DND-41 (cell line): ENCODE measurements at places on chromosomes 12 and 14.

- DNase-seq = no peak
Observed at GRCh38 chr12:51270951-51271518, 820 bp upstream of the SMAGP start.

- no peak for DNase-seq
Observed at GRCh38 chr12:52084491-52085231, 5.2 kb downstream of the SMIM41 start.

DNA sequence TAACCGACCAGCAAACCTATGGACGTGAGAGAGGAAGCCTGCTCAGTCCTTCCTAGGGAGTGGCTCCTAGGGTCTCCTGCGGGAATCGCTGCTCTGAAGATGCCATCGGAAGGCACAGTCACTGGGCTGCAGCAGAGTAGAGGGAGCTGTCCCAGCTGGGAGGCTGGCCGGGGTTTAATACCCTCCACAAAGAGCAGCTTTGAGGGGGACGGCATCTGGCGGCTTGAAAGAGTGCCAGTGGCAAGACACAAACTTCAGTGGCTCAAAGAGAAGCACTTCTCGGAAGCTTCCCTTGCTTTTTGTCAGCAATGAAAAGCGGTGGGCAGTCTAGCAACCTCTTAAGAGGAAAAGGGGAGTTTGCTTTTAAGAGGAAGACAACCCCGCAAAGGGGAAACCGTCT is 114.6 kb downstream of the TMEM132C start:
- DNase-seq = no peak

- DNase-seq = no peak
Observed at GRCh38 chr12:128726886-128727285, 96.9 kb downstream of the SLC15A4 start.

- no peak for DNase-seq
Observed at GRCh38 chr12:89731614-89732013, 23.0 kb upstream of the ATP2B1 start.

- DNase-seq = no peak
Observed at GRCh38 chr12:42130672-42131402, 13.8 kb downstream of the GXYLT1 start.

DNA sequence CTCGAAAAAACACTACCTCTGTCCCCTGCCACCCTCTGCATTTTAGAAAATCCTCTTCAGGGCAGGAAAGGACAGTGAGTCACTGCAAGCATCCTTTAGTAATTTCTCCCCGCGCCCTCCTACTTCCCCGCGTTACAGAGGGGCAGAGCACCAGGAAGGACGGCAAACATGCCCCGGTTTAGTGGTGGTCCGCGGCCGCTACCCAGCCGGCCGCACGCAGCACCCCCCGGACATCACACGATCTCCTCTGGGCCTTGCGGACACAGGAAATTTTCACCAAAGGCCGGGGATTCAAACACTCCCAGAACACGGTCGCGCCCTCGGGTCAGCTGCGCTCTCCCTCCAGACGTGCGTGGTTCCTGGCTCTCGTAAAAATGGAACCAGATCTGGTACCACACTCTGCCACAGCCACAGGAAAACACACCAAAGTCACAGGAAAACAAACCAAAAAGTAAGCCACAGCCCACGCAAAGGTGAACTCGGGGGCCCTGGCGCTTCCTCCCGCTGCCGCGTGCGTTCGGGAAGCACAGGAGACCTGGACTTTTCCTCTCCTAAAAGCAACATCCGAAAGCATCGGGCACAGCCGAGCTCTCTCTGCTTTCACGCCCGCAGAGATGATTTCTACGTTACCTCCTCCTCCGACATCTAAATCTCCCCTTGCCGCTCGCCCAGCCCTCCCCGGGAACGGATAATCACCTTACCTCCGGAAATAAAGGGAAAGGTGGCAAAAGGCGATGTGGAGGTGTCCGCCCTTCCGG is 839 bp downstream of the SLC38A1 start:
- DNase-seq = peak; percentile 24

- DNase-seq = no peak
Observed at GRCh38 chr14:74414403-74415114, 11.5 kb downstream of the SYNDIG1L start.

- no peak for DNase-seq
Observed at GRCh38 chr14:94571950-94572349, 9.3 kb upstream of the SERPINA5 start.

DNA sequence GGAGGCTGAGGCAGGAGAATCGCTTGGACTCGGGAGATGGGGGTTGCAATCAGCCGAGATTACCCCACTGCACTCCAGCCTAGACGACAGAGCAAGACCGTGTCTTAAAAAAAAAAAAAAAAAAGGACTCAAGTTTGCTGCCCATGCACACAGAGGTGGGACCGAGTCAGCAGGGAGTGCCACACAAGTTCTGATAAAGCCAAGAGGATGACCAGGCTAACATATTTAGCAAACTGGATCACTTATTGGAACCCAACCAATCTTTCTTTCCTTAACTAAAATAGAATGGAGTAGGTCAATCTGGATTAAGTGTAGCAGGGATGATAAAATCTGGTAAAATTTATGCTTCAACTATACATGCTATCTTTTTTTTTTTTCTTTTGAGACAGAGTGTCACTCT is 190.4 kb upstream of the FOXN3 start:
- DNase-seq = no peak

DNA sequence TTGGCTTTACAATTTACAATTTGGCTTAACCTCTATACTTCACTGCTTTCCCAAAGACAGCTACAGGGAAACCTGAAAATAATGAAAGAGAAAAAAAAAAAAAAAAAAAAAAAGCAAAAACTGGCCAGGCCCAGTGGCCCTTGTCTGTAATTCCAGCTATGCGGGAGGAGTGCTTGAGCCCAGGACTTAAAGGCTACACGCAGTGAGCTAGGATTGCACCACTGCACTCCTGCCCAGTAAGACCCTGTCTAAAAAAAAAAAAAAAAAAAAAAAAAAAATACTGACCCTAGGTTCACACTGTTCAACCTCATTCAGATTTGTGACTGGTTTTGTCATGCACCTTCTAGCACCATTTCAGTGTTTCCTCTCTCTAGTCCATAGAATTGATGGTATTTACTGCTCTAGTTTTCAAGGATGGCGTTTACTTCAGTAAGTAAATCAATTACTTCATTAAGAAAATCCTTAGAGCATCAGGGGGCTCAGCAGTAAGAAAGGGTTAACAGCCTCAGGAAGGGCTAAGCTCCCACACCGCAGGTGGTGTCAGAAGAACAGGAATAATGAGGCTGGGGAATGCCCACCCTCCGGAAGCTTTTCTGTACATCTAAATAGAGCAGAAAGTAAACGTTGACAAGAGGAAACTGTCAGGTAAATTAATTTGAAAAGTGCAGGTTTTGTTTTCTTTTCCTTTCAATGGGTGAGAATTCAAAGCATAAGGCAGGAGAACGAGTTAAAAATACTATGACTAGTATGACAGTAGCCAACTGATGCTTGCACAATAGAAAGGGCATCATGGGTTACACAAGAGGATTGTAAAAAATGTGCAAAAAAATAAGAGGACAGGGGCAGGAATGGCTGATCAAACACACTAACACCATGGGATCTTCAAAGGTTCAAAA is 115.0 kb upstream of the MDM1 start:
- no peak for DNase-seq

DNA sequence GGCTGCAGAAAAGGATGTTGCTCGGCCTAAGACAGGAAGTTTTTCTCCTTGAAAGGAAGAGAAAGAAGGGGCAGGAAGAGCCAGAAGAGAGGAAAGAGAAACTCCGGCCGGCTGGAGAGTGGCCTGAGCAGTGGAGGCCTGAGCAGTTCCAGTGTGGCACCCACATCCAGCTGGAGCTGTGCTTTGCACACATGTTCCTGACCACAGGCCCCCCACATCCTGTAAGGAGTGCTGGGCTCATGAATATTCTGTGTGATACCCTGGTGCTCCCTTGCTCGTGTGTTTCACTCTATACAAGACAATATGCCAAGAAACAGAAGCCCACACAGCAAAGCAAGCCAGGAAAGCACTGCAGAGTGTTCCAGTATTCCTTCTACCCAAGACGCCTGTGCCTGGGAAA is 27.1 kb downstream of the POLE start:
- DNase-seq = no peak

- DNase-seq = no peak
Observed at GRCh38 chr14:76770521-76771436, 9.5 kb downstream of the VASH1 start.

DNA sequence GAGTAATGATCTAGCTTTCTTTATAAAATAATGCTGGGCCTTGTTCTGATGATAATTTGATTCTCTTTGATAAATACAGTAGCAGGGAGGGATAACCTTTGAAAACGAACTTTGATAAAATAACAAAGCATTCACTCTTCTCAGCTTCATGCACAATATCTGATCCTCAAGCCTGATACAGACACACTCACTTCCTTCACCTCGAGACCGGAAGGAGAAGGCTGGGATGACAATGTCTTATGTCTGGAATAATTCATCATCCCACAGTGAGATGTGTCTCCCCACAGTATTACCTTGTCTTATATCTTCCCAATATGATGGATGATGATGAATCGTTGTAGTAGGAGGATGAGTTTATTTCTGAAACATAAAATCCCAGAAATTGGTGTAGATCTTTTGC is 15.5 kb upstream of the NR1H4 start:
- no peak for DNase-seq

DNA sequence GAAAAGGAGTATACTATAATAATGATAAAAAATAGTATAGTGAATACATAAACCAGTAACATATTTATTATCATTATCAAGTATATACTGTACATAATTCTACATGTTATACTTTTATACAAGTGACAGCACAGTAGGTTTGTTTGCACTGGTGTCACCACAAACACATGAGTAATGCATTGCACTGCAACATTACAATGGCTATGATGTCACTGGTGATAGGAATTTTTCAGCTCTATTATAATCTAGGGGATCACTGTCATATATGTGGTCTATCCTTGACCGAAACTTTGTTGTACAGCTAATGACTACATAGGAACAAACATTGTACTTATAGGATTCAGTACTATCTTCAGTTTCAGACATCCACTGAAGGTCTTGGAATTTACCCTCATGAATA is 165.8 kb upstream of the SYT1 start:
- no peak for DNase-seq

DNA sequence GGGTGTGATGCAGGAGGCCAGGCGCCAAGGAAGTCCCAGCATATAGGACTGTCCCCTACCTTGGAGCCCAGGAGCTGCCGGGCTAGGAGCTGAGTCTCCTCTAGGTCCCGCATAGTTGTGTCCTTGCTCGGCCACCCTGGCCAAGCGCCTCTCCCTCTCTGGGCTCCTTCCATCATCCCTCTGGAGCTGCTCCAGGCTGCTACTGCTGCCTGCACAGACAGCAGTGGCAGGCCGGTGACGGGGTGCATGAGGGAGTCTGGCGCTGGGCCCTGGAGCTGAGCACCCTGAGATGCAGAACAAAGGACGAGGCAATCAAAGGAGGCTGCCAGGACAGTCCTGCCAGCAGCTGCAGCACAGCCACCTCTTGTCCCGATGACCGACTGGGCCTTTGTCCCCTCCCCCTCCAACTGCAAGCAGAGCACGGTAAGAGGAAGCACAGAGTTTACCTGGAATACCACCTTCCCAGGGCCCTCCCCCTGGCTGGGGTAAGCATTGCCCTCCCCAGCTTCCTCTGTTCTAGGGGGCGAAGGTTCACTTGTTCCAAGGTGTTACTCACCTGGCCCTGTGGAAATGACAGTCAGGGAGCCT is 10.4 kb downstream of the DTX1 start:
- DNase-seq = no peak

- DNase-seq = no peak
Observed at GRCh38 chr12:127238107-127238506, 1028.9 kb upstream of the TMEM132C start.

GRCh38 chr12:40566271-40566670 is 126.0 kb upstream of the CNTN1 start:
- DNase-seq = no peak

DNA sequence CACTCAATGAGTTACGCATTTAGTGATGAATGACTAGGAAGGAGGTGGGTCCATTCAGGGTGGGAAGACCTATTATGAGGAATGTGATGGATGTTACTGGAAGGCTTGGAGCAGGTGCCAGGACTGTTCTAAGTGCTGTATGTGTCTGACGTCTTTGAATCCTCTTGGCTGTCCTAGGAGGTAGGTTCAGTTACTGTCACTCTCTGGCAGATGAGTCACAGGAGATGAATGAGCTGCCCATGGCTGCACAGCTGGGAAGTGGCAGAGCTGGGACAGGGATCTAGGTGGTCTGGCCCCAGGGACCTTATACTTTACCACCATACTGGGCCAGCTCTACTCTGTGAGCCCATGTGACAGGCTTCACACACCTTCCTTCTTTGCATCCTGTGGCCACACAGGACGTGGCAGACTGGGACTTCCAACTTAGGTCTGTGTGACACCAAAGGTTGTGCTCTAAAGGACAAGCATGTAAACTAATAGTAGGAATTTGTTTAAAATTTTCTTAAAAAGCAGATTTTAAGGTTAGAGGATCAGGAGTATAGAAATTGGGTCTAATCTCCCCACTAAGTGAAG is 24.0 kb downstream of the TCTN1 start:
- DNase-seq = no peak

GRCh38 chr14:87873741-87874140 is 119.2 kb downstream of the GALC start:
- no peak for DNase-seq

- DNase-seq = no peak
Observed at GRCh38 chr12:107461222-107461975, 224.2 kb upstream of the PWP1 start.

GRCh38 chr14:58994130-58994529 is 194.3 kb upstream of the DAAM1 start:
- DNase-seq = no peak

DNA sequence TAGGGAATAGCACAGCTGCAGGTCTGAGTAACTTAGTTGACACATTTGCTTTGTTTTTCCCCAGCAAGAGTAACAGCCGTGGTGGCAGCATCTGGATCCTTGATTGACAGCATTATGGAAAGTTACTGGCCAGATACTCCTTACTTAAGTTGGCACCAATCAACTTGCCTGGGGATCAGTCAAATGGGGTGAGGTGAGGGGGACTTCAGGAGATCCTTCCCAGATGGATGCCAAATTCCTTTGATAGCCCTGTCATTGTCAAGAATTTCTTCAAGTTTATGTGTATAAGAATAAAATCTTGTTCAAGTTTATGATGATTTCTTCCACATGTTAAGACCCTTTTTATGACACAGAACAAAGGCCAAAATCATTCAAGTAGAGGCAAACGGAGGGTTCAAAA is 618.4 kb downstream of the SLC6A15 start:
- DNase-seq = no peak

- peak; percentile 54 for DNase-seq
Observed at GRCh38 chr12:27779416-27779919, 565 bp upstream of the KLHL42 start.

GRCh38 chr14:61530896-61531295 is 164.4 kb upstream of the HIF1A start:
- no peak for DNase-seq

DNA sequence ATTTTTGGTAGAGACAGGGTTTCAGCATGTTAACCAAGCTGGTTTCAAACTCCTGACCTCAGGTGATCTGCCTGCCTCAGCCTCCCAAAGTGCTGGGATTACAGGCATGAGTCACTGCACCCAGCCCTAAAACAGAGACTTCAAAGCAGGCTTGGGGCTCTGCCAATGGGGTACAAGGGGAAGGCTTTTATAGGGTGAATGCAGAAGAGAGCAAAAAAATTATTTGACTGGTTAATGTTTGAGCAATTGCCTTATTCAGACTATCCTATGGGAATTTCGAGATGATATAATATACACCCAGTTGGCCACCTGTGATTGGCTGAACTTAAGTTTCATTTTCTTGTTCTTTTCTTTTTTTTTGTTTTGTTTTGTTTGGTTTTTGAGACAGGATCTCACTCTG is 31.5 kb upstream of the ACTN1 start:
- no peak for DNase-seq

GRCh38 chr12:94969424-94969823 is 34.1 kb downstream of the NDUFA12 start:
- DNase-seq = no peak
